Activated T-helper 17 cell treated with anti-CD3 and anti-CD28 coated beads, Interleukin-2, amount 50 U/mL, for 72 hours (primary cell): ENCODE measurements at places on chromosomes 7 and 10.

DNA sequence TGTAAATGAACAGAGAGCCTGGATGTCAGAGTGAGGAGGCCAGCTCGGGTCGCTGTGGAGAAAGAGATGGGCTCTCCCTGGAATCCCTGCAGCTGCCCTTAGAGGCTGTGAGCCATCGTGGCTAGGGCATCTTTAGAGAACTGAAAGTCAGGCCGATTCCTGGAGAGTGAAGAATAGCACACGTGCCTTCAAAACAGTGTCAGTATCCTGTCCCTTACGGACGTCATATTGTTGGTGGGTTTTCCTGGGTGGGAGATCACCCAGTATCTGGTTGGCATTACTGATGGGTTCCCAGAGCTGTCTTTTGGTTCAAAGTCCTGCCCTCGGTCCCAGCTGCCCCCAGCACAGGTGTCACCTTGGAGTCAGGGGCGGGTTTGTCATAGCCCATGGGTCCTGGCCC lies 25.3 kb downstream of the IKZF1 start:
- no peak for ATAC-seq

DNA sequence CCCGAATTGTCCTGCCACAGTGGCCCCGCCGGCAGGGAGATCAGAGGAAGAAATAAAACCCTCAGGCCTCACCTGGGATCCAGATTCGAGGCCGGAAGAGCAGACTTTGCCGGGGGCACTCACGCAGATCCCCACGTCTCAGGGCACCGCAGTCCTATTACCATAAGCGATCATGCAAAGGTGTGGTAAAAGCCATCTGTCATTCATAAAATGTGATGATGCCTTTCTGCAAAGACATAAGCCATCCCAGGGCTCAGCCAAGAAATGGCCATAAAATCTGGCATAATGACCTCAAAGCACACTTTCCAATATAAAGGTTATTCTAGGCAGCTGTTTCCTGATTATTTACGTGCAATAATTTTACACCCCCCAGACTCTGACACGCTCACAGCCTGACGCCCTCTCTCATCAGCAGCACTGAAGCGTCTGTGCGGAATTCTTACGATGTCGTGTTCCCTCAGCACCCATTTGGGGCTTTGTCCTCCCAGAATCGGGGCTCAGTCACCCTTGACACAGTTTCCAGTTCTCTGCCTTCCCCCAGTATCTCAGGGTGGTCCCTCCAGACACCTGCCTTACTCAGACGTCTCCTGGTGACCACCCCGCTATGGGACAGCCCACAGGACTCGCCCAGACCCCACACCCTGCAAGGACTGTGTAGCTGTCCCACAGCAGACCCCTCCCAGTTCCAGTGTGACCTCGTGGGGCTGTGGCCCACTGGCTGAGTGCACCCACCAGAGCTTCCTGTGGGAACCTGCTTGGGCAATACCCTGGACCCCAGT lies 74.3 kb upstream of the FAM20C start:
- ATAC-seq: no peak

DNA sequence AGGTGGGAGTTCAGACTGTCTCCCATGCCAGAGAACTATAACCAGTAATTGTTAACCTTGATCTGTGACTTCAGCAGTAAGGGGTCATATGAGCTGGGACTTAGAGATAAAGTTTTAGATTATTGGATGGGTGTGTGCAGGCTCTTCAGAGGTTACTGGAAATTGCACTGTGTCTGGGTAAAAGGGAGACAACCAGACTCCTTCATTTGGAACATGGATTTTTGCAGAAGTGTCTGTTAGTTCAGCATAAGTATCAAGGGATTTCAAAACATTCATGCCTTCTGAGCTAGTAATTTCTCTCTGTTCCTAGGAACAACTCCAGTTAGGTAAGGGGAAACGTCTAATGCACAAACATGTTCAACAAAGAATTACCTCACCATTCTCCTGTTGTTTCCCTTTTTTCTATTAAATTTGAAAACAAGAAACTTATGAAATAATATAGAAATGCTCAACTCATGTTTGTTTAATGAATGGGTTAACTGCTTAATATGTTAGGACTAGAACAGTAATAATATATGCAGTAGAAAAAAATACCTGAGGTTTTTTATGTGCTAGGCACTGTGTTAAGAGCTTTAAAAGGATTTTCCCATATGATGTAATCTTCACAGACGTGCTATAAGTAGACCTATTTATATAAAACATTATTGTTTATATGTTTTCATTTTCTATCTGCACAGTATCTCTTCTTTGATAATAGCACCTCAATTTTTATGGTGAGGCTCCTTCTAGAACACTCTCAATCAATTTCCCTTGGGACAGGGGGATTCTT lies 233.0 kb downstream of the CACNA2D1 start:
- ATAC-seq: no peak

GRCh38 chr10:9850415-9850814 lies 1167.3 kb upstream of the CELF2 start:
- no peak for ATAC-seq

- peak; percentile 14 for ATAC-seq
Observed at GRCh38 chr7:131072505-131073091, 255.1 kb upstream of the MKLN1 start.
